ENCODE measurements at places on chromosomes 13 and 19.

DNA sequence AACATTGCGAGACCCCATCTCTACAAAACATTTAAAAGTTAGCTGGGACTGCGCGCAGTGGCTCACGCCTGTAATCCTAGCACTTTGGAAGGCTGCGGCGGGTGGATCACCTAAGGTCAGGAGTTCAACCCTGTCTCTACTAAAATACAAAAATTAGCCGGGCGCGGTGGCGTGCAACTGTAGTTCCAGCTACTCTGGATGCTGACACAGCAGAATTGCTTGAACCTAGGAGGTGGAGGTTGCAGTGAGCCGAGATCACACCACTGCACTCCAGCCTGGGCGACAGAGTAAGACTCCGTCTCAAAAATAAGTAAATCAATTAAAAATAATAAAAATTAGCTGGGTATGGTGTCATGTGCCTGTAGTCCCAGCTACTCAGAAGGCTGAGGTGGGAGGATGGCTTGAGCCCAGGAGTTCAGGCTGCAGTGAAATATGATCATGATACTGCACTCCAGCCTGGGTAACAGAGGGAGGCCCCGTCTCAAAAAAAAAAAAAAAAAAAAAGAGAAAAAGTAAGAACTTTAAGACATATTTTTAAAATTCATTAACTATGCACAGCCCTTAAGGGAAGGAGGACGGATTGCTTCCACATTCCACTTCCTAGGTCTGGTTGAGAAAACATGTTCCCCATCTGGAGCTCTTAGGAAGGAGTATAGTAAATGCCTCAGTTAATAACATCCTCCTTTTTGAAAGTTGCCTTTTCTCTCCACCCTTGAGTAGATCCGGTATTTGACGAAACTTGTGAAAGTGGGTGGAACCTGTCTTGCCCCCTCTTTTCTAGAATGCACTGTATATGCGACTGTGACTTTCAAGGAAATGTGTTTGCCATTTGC, 26.1 kb downstream of the EXOC3L2 start:
- DNase-seq = no peak

DNA sequence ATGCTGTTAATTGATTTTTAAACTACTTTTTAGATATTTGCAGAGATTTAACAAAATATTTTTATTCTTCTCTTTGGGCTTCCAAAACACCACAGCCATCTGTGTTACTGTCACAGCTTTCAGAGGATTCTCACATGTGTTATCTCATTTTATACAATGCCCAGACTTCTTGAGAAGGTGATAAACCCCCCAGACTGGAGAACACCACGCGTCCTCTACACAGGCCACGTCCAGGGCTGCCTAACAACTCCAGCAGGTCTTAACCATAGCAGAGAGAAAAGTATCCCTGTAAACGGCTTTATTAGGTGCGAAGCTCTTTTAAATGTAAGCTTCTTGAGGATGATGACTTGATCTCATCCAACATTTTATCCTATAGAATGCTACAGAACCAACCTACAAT, 2.0 kb downstream of the GPR183 start:
- DNase-seq = no peak

DNA sequence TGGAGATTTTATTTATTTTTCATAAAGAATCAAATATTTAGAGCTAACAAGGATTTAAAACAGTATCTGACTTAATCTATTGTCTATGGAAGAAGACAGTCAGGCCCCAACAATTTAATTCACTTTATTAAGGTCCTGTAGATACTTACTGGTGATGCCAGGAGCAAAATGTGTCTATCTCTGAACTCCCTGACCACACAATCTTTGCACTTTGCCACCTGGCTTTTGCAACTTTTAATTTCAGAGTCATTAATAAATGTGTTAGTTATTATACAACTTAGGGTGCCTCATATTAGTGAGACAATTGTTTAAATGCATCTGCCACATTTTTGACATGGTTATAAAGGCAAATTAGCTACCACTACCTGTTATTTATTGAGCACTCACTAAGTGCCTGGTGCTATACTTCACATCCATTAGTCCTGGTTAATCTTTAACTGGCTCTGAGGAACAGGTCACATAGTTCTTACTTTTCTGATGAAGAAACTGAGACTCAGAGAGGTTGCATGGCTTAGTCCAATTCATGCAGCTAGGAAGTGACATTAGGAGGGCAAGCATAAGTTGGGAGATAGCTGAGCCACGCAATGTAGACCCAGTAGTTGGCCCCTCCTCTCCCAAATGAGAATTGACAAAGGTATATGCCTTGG, 297.9 kb downstream of the DCT start:
- no peak for DNase-seq

DNA sequence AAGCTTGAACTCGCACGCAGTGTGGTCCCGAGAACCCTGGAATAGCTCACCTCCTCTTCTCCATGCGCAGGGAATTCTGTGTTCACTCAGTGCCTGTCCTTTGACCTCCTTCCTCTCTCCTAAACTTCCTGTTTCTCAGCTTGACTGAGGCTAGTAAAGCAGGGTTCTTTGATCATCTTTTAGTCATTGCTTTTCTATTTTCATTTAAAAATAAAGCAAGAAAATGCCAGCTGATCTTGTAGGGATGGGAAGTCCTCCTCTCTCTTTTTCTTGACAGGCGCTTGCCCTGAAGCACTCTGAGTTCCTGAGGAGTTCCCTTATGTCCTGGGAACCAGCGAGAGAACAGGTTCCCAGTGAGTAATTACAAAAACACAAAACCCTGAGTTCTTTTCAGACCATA, 62.8 kb downstream of the ARHGEF7 start:
- no peak for DNase-seq

GRCh38 chr13:27367570-27367969, 56.8 kb upstream of the GTF3A start:
- DNase-seq = no peak

DNA sequence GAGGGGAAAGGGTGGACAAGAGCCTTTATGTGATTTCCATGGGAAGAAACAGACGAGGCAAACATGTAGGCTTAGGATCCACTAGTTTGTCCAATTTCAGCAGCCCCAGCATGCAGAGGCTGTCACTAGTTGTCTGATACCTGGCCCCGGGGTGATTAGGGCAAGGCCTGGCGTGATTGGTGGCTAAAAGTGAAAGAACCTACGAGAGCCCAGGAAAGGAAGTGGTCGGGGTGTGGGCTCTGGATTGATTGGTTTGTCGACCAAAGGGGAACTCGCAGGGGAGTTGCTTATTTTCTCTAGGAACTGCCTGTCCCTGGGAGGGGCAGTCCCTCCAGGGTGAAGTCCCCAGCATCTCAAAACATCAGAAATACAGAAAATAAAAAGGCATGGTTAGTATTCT, 64.2 kb upstream of the UQCRFS1 start:
- DNase-seq = peak; percentile 83

- DNase-seq = no peak
Observed at GRCh38 chr13:46389457-46390451, 2.7 kb upstream of the RUBCNL start.

GRCh38 chr13:87798536-87798935, 127.4 kb downstream of the SLITRK5 start:
- DNase-seq = no peak

DNA sequence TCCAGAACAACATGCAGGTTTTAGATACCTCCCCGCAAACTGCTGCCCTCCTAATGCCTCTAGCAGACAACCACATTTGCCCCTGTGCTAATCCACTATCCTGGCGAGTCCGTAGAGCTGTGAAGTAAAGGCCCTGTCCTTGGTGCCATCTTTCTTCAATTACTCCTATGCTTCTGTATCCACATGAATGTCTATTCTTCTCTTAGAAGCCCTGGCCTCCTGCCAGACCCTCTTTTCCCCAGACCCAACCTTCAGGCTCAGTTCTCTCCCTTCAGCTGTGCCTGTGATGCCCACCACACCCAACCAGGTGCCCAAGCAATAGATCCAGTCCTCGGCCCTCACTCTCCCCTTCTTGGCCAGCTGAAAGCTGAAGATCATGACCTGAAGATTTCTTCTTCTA, 31.1 kb upstream of the ZNF599 start:
- DNase-seq = no peak

DNA sequence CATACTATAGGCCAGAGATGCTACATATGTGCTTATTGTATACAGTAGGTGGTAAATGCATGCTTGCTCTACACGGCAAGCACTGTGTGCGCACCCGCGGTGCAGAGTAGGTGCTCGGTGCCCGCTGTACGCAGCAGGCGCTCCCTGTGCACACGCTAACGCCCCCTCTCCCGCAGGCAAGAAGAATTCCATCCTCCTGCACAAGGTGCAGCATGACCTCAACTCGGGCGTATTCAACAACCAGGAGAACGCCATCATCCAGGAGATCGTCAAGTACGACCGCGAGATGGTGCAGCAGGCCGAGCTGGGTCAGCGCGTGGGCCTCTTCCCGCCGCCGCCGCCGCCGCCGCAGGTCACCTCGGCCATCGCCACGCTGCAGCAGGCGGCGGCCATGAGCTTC, 17.7 kb downstream of the POLRMT start:
- DNase-seq = no peak

Measured in GM10248 (cell line).